ENCODE measurements at places on chromosomes 13 and 19. TPM values are rescaled to one million over a fixed set of nuclear protein-coding genes. Genes with fewer than 3 reads are reported as not detected.

CEACAM3 gene
- polyA plus RNA-seq: not detected

NECTIN2 gene
- polyA plus RNA-seq: 0.16 TPM

HCN2 gene
- polyA plus RNA-seq: not detected

ANGPTL8 gene
- not detected for polyA plus RNA-seq

ZNF528 gene
- polyA plus RNA-seq: 11.6 TPM

CRB3 gene
- 6.5 TPM for polyA plus RNA-seq

OR4F17 gene
- not detected for polyA plus RNA-seq

BRCA2 gene
- polyA plus RNA-seq: 1.1 TPM

FFAR1 gene
- polyA plus RNA-seq: not detected

SERTAD1 gene
- 3.3 TPM for polyA plus RNA-seq

SIGLEC12 gene
- not detected for polyA plus RNA-seq

COL5A3 gene
- not detected for polyA plus RNA-seq

ELSPBP1 gene
- not detected for polyA plus RNA-seq

KANK3 gene
- polyA plus RNA-seq: 0.52 TPM

CACNG7 gene
- not detected for polyA plus RNA-seq

ONECUT3 gene
- polyA plus RNA-seq: not detected

SPTBN4 gene
- not detected for polyA plus RNA-seq

DIAPH3 gene
- polyA plus RNA-seq: not detected

FFAR3 gene
- polyA plus RNA-seq: not detected

ARL11 gene
- 0.30 TPM for polyA plus RNA-seq

RFPL4AL1 gene
- polyA plus RNA-seq: not detected

ATP4B gene
- not detected for polyA plus RNA-seq

NPAS1 gene
- polyA plus RNA-seq: 0.58 TPM

ARHGEF18 gene
- 14.4 TPM for polyA plus RNA-seq
